Colonic mucosa (tissue), 4 donors: ENCODE measurements at places on chromosomes 3 and 15.

DNA sequence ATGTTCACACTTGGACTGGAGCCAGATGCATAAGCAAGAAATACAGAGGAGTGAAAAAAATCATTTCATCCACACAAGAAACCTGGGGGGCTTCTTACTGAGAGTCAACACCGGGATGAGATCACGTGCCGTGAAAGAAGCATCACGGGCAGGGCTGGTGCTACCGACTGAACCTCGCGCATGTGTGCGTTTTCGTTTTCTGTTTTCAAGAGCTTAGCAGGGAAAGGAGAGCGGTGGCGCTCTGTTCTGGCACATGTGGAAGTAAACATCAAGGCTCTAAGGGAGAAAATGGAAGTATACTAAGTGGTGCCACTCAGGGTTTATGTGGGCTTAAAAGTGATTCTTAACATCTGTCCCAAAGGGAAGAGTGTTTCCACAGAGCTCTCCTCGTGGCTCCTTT, 55.9 kb downstream of the VGLL4 start:
- DNase-seq: no peak

GRCh38 chr15:84731774-84732173, 15.8 kb upstream of the SEC11A start:
- DNase-seq: no peak

GRCh38 chr3:134511500-134511899, 25.6 kb downstream of the CEP63 start:
- no peak for DNase-seq

- no peak for DNase-seq
Observed at GRCh38 chr15:92925454-92925853, 25.3 kb downstream of the CHD2 start.

- DNase-seq: no peak
Observed at GRCh38 chr3:37670961-37671483, 190.7 kb upstream of the CTDSPL start.

DNA sequence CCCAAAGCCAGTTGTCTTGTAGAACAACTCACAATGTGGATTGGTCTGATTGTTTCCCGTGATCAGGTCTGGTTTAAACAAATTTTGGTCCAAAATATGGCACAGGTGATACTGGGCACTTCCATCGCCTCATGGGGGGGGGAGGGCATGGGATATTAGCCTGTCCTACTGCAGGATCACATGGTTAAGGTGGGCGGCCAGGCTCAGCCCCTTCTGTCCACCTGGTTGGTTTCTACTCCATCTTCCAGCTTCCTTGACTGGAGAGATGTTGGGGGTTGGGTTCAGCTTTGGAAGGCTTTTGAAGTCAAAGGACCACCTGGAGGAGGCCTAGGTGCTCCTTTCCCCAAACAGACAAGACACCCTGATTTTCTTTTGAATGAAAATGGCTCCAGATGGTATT, 7.2 kb downstream of the KLF13 start:
- DNase-seq: no peak

GRCh38 chr3:72012363-72012762, 227.4 kb upstream of the PROK2 start:
- no peak for DNase-seq

GRCh38 chr3:67655364-67656121, 1.1 kb upstream of the SUCLG2 start:
- DNase-seq: peak; percentile 35
